RCC 7860 (cell line): ENCODE measurements at places on chromosomes 4 and X.

- peak; percentile 24 for DNase-seq
Observed at GRCh38 chr4:152970102-152970820, 34.1 kb downstream of the FHDC1 start.

- DNase-seq: no peak
Observed at GRCh38 chr4:118762730-118763477, 73.0 kb downstream of the SEC24D start.

DNA sequence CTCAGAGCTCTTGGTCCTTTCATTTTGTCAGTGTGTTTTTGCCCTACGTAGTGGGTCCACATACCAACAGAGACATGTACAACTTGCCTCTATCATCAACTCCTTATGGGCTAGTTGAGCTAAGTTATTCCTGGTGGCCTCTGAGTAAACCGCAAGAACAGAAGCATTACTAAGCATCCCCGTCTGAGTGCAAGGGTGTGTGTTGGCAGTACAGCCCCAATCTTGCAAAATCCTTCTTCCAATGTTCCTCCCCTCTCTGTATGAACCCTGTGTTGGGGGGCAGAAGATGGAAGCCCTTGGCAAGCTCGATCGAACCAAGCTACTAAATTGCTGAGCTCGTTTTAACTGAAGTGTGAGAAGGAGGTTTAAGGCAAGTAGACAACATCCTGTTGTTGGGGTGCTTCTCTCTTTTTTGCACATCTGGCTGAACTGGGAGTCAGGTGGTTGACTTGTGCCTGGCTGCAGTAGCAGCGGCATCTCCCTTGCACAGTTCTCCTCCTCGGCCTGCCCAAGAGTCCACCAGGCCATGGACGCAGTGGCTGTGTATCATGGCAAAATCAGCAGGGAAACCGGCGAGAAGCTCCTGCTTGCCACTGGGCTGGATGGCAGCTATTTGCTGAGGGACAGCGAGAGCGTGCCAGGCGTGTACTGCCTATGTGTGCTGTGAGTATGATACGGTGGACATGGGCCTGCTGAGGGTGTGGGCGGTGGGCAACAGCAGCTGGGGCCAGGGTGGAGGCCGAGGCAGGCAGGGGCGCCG is at the start of gene SH2D1A:
Gene SH2D1A (plus strand): TSS at position 447 of the 760 bp plus-strand sequence. CDS start 80 bp downstream, at position 527.
- DNase-seq: no peak

DNA sequence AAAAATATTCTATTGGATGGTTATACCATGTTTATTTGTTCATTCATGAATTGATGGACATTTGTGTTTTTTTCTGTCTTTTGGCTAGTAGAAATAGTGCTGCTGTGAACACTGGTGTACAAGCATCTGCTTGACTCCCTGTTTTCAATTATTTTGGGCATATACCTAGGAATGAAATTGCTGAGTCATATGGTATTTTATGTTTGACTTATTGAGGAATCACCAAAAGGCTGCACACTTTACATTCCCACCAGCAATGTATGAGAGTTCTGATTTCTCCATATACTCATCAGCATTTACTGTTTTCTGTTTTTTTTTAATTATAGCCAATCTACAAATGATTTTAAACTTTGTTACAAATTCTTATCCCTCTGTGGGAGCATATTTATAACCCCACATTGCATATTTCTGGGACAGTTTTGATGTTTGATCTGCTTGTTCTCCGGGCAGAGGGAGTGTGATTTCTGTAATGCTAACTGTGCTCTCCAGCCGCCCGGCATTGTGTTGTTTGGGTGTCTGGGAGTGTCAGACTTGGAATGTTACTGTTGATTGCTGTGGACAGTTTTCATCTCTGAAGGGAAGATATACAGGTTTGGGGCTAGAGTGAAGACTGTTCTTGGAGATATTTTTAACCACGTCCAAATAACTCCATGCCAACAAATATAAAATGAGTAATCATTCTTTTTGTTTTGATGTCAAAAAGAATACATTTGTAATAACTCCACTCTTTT is 60.5 kb upstream of the PGRMC2 start:
- no peak for DNase-seq
